EL (cell line): ENCODE measurements at places on chromosomes 1 and 21.

- no peak for DNase-seq
These were observed 8.1 kb downstream of the CACNA1S start for GRCh38 chr1:201104141-201104540.

GRCh38 chr1:192160196-192160595 is 1.9 kb downstream of the RGS18 start:
- no peak for DNase-seq

- DNase-seq, result no peak
These were observed 108.0 kb downstream of the HMGB4 start for GRCh38 chr1:33971913-33972312.

DNA sequence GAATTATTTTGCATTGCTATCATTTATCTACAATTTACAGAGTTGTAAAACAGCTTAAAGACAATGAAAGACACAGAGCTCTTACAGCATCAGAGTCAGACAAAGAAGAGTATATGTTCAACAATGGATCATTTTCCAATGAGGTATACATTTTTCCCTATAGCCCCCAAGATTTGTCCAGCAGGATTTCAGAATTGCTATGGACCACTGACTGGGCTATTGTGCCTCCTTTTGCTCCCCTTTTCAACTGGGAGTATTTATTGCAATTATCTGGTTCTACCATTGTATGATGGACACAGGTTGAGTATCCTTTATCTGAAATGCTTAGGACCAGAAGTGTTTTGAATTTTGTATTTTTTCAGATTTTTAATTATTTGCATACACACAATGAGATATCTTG is 62.5 kb upstream of the DNAH14 start:
- no peak for DNase-seq
